T follicular helper cell (primary cell): ENCODE measurements at places on chromosomes 13 and 19.

GRCh38 chr13:29109987-29110386, 289.8 kb downstream of the MTUS2 start:
- no peak for DNase-seq

DNA sequence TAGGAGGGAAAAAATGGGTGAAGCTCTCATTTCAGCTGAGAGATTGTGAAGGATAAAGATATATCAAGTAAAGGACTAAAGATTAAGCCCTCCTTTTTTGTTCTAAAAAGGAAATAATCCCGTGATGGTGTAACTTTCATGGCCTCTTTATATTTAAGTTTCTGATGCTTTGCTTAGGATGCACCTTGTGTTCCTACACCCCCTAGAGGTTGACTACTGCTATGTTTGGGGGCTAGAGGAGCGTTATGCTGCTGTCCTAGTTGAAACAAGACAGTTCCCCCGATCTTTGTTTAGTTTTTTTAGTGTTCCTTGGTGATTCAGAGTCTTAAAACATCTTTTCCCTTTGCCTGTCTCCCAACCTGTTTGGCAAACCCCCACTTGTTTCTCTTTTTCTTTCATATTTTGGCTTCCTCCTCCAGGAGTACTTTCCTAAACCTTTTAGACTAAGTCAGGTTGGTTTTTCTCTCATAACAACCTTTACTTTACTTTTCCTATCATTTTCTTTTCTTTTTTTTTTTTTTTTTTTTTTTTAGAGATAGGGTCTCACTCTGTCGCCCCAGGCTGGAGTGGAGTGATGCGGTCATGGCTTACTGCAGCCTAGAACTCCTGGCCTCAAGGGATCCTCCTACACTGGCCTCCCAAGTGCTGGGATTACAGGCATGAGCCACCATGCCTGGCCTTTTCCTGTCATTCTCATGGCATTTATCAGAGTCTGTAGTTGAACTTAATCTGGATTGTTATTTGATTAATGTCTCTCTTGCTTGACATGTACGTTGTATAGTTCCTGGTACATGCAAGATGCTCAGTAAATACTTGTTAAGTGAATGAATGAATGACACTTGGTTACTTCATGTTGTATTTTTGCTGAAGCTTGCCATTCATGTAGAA, 2.8 kb downstream of the UBA2 start:
- DNase-seq, result peak; percentile 23

GRCh38 chr13:98221234-98221633, 44.2 kb upstream of the RNF113B start:
- no peak for DNase-seq

DNA sequence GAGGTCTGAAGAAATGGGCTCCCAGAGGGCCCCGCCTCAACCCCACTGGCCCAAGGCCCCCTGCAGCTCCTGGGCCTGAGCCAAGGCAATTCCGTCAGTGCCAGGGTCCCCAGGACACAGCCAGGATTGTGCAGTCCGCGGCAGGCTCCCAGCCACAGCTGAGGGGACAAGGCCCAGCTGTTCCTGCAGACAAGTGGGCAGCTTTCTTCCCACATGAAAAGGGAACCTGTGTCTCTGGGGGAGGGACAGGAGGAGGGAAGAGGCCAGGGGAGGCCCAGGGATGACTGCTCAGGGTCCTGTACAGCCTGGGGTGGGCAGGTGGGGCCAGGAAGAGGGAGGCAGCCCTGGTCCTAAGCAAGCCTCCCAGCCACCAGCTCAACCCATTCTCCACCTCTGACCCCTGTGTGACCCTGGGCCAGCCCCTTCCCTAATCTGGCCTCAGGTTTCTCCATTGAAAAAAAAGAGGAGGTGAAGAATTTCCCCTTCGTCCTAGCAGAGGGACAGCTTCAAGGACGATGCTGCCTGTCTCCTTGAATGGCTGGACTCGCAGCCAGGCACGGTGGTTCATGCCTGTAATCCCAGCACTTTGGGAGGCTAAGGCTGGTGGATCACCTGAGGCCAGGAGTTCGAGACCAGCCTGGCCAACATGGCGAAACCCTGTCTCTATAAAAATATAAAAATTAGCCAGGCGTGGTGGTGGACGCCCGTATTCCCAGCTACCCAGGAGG, 20.5 kb upstream of the VSTM2B start:
- DNase-seq, result no peak

- no peak for DNase-seq
Observed at GRCh38 chr13:78046331-78046730, 127.7 kb upstream of the EDNRB start.

GRCh38 chr19:29890392-29890791, 51.6 kb upstream of the URI1 start:
- no peak for DNase-seq

GRCh38 chr13:82803341-82803740, 1078.9 kb downstream of the SLITRK1 start:
- no peak for DNase-seq

DNA sequence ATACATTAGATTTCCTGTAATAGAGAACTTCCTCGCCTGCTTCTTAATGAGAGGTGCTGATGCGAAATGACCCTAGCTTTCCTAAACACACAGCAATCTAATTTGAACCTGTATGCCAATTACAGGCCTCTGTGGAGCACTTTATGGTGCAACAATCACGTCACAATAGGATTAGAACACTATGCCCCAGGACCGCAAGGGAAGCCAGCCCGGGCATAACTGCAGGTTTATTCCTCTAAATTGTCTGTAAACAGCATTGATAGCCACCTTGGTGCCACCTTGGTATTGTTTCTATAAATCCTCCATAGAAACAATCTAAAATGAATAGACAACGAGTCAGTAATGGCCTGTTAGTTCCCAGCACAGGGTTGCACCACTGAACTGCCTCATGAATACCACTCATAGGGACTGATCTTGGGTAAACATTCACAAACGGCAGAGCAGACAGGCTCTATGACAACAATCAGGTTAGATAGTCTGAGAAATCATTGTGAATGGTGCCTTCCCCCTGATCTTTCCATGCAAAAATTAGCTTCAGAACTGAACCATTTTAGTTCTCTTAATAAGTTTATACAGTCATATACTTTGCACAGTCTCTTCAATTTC, 182.5 kb upstream of the OBI1 start:
- no peak for DNase-seq

DNA sequence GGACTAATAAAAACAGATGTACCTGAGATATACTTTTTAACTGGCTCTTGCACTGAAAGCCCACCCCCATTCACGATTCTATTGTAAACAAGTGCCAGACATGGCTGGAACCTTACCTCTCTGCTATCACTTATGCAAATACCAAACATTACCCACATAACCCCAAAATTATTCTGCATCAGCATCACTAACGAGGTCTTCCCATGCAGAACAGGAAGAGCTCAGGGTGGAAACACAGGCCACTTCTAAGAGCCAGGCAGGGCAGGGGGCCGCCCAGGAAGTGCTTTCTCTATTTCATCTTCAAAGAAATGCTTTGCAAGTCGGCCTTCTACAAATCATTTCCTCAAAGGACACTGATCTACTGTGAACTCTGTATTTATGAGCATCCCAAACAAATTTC, 7.3 kb downstream of the IRS2 start:
- peak; percentile 52 for DNase-seq

GRCh38 chr13:21849323-21849722, 178.4 kb downstream of the FGF9 start:
- DNase-seq, result no peak

DNA sequence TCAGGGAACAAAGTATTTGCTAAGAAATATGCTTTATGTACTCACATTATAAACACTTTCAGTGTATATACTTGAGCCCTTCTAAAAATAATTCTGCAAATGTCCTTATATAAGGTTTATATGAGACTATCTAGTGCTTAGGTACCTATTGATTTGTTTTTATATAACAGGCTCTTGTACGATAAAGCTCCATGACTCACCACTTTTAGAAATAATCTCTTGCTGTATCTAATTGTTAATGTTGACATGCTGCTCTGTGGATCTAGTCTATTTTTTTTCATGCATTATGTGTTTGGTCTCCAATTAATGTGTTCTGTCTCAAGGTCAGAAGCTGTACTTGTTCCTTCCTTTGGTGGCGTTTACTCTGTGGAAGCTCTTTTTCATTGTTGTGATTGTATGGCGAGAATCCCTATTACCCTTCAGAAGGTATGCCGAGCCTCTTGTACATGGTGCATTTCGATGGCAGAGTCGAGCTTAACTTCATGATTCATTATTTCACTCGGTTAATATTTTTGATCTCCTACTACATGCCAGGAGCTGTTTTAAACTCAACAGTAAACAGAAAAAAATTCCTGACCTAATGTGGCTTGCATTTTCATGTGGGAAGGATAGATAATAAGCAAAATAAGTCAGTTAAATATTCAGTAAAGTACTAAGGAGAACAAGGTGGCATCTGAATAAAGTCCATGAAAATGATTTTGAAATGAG, 361.6 kb downstream of the COG6 start:
- no peak for DNase-seq

DNA sequence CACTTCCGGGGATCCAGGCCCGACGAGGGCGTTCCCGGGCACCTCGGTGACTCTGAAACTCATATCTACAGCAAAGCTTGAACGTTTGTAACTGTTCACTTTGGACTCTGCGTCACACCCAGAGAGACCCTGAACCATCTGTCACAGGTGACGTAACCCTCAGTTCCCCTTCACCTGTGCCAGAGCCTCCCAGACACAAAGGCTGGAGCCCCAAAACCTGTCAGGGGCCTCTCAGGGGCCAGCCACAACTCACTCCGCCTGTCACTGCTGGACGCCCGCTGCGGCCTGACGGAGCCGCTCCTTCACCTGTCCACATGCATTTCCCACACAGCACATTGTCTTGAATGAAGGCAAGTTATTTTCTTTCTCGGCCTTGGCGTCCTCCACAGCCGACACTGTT, 8.0 kb downstream of the RASA3 start:
- no peak for DNase-seq

- no peak for DNase-seq
Observed at GRCh38 chr13:20988033-20988908, 73.1 kb downstream of the LATS2 start.

DNA sequence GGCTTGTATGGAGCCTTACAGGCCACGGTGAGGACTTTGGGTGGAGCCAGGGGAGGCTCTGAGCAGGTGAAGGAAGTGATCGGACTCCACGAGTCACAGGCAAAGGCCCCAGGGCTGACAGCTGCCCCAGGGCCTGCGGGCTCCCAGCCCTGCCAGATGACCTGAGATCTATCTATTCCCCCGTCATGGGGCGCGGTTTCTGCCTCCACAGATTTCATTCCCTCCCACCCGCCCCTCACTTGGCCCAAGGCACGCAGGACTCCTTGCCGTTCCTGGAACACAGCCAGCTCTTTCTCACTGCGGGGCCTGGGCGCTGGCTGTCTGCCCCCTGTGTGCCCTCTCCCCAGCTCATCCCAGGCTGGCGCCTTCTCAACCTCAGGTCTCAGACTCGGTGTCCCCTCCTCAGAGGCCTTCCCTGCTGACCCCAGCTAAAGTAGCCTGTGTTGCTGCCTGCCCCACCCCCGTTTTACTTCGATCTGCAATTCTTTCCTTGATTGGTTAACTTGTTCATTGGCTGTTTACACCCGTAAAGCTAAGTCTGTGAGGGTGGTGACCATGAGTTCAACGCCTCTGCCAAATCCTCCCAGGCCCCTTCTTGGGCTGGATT, 13.9 kb upstream of the PAK4 start:
- DNase-seq, result no peak

- no peak for DNase-seq
Observed at GRCh38 chr19:4059453-4059871, 7.2 kb downstream of the ZBTB7A start.

GRCh38 chr19:52599241-52599640, 29.2 kb downstream of the ZNF701 start:
- DNase-seq, result no peak

- no peak for DNase-seq
Observed at GRCh38 chr13:31982124-31982523, 49.5 kb upstream of the FRY start.

- DNase-seq, result no peak
Observed at GRCh38 chr13:113058988-113059850, 46.4 kb upstream of the F7 start.

- DNase-seq, result no peak
Observed at GRCh38 chr13:35984287-35984686, 146.9 kb downstream of the DCLK1 start.

GRCh38 chr13:105638426-105638825, 897.0 kb downstream of the EFNB2 start:
- no peak for DNase-seq

DNA sequence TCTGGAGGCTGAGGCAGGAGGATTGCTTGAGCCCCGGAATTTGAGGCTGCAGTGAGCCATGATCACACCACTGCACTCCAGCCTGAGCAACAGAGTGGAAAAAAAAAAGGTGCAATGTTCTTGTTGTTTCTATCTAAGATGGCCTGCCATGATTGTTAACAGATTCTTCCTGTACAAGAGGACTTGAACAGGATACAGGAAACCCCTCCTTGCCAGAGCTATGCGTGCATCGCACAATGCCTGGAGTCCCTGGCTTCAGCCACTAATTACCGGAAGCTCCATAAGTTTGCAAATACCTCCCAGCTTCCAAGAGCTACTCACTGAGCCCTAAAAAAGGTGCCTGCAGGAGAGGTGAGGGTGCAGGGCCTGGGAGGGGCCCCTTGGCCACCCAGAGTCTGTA, 13.1 kb upstream of the HIF3A start:
- no peak for DNase-seq

DNA sequence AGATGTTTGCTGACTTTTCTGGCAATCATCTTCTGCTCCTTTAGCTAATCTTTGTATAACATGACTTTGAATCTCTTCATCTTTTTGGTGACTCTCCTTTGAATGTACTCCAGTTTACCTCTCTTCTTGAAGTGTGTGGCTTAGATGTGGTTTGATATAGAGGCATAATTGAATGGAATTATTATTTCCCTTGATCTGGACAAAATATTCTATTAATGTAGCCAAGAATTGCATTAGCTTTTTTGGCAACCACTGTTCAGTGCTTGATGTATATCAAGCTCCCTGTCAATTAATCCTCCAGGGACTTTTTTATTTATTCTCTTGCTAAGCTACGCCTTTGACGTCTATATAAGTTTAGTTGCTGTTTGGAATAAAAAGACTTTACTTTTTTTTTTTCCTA, 490.8 kb downstream of the PCDH20 start:
- no peak for DNase-seq

DNA sequence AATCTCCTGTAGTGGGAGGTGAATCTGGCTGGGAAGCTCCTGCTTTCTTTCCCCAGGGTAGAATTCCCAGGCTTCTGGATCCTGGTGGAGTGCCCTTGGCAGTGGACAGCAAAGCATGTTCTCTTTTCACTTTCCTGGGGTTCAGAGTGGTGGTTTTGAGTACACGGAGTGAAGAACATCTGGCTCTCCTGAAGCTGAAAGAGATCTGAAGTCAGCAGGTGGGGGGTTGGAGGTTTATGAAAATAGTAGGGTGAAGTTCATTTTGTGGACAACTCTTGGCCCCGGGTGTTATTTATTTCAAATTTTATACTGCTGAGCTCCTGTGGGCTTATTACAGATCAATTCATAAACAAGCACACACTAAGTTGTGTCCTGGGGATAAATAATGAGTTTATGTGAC, 497.3 kb downstream of the KLF5 start:
- DNase-seq, result no peak

- no peak for DNase-seq
Observed at GRCh38 chr13:97120346-97120745, 101.8 kb upstream of the MBNL2 start.

- DNase-seq, result no peak
Observed at GRCh38 chr13:82934000-82934399, 948.3 kb downstream of the SLITRK1 start.

- no peak for DNase-seq
Observed at GRCh38 chr13:103196356-103196755, 130.1 kb upstream of the SLC10A2 start.

- no peak for DNase-seq
Observed at GRCh38 chr13:45870232-45870631, 18.7 kb upstream of the SIAH3 start.
